ENCODE measurements at places on chromosomes 1 and 21.

- DNase-seq, result no peak
Observed at GRCh38 chr1:181112071-181112929, 23.8 kb downstream of the IER5 start.

DNA sequence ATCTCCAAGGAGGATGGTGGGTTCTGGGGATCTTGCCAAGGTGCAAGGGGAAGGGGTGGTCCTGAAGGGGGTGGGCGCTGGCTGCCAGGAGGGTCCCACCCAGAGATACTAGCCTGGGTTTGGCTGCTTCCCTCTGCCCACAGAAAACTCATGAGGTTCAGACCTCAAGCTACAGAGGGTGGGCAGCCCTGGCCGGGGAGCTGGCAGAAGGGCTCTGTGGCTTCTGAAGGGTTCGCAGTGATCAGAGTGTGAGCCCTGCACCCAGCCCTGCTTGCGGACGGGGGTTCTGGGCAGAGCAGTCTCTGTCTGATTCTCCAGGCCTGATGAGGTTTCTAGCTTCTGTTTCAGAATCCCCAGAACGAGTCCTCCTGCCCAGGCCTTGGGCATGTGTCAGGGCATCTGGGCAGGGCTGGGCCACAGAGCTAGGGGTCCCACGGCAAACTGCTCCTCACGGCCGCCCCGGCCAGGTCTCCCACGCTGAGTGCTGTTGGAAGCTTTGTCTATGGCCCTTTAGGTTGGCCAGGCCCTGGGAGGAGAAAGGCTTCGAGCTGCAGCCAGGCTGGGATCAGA is 635 bp upstream of the MMEL1 start:
- no peak for DNase-seq

GRCh38 chr1:214542275-214543199 is 8.9 kb downstream of the PTPN14 start:
- DNase-seq, result no peak

DNA sequence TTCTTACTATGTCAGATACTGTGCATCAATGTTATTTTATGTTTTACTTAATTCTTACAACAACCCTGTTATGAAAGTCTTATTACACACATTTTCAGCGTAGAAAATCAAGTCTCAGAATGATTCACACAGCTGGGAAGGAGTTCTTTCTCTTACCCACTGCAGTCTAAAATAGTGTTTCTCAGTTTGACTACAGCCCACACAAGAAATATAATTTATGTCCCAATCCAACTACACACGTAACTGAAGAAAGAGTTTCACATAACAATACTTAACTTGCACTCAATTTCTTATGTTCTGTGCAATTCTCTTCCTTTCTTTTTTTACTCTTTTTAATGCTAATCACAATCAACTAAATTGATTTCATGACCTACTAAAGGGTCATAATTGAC is 252.8 kb upstream of the ADGRL2 start:
- no peak for DNase-seq

DNA sequence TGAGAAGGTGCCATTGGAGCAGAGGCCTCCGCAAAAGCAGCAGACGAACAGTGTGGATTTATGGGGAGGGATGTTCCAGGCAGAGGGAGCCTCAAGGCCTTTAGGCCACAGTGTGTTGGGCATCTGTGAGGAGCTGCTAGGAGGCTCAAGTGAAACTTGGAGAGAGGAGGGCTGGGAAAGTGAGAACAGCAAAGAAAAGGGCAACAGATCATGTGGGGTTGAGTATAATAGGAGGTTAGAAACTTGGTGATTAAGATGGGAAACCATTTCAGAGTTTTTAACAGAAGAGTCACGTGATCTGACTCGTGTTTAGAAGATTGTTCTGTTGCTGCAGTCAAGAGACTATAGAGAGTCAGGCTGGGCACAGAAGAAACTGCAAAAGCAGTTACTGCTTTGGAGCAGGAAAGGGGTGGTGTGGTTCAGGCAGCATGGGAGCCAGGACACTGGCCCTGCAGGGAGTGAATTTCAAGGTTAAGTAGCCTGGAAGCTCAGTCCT is 277.0 kb downstream of the DISC1 start:
- no peak for DNase-seq

- DNase-seq, result no peak
Observed at GRCh38 chr1:48652334-48652733, 124.4 kb downstream of the BEND5 start.

DNA sequence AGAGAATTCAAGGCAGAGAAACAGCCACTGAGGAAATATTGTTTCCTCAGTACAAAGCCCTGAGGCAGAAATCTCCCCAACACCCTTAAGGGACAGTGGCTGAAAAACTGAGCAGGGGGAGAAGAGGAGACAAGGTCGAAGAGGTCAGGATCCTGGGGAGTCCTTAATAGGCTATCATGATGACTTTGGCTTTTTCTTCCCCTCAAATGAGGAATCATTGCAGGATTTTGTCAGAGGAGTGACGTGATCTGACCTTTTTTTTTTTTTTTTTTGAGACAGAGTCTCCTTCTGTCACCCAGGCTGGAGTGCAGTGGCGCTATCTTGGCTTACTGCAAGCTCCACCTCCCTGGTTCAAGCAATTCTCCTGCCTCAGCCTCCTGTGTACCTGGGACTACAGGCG is 10.2 kb downstream of the MAP7D1 start:
- no peak for DNase-seq

DNA sequence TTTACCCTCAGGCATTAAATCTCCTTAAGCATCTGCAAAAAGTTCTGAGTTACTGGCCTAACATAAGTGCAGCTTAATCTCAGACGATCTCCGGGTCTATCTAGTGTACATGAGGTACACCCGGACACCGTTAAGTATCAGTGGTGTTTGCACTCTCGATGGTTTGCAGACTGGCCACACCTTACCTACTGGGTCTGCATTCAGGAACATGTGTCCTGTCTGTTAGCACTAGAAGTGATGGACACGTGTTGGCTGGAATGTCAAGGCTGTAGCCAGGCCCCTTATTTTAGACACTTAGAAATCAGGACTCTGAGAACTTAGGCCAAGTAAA is 783 bp upstream of the AGL start:
- DNase-seq, result no peak

GRCh38 chr21:20013851-20014250 is 984.4 kb upstream of the NCAM2 start:
- DNase-seq, result no peak

GRCh38 chr1:169019419-169020058 is 87.0 kb upstream of the ATP1B1 start:
- no peak for DNase-seq

DNA sequence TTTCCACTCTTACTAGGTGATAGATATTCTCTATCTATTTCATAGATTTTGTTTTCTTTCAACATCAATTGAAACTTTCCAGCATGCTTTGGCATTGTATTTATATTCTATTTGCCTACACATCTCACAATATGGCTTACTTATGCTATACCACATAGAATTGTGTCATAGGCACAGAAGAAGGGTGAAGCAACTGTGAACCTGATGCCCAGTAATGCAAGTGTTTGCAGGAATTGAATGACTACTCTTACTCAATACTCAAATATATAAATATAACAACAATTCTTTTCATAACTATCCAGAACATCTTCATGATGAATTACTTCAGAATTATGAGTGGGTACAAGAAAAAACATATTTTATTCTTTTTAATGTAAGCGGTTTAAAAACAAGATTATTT is 165.9 kb downstream of the PTBP2 start:
- DNase-seq, result no peak

- no peak for DNase-seq
Observed at GRCh38 chr1:162916407-162916806, 55.4 kb upstream of the CCDC190 start.

DNA sequence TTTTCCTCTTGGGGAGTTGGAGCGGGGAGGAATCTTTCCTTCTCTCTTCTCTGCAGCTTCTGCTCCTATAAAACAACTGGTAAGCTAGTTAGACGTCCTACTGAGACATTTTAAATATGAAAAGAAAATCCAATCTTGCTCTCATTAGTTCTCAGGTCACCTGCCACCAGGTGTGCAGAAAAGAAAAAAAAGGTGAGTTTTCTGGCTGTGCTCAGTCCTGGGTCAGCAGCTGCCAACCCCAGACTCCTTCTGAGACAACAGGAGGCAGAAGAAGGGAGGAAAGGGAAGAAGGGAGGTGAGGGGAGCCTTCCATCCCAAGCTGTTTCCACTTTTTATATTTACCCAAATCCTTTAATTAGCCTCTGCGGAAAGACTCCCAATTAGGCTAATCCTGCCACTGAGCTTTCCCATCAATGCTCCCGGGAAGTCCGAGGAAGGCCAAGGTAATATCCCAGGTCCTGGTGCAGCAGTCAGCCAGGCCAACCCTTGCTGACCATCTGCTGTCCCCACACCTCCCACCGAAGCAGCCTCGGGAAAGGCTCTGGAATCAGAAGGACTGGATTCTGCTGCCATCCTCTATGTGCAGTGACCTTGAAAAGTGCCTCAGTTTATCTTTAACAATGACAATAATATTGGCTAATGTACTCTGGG is 33.4 kb downstream of the GLIS1 start:
- DNase-seq, result no peak

- DNase-seq, result peak; percentile 83
Observed at GRCh38 chr1:221274373-221274772, 395.1 kb downstream of the HLX start.

- DNase-seq, result no peak
Observed at GRCh38 chr1:236066828-236067386, 2.0 kb upstream of the NID1 start.

Data from NCI-H1092 (cell line).